ENCODE measurements at places on chromosomes 16 and 17.

GRCh38 chr17:14329900-14330491, 29.1 kb downstream of the HS3ST3B1 start:
- no peak for DNase-seq

DNA sequence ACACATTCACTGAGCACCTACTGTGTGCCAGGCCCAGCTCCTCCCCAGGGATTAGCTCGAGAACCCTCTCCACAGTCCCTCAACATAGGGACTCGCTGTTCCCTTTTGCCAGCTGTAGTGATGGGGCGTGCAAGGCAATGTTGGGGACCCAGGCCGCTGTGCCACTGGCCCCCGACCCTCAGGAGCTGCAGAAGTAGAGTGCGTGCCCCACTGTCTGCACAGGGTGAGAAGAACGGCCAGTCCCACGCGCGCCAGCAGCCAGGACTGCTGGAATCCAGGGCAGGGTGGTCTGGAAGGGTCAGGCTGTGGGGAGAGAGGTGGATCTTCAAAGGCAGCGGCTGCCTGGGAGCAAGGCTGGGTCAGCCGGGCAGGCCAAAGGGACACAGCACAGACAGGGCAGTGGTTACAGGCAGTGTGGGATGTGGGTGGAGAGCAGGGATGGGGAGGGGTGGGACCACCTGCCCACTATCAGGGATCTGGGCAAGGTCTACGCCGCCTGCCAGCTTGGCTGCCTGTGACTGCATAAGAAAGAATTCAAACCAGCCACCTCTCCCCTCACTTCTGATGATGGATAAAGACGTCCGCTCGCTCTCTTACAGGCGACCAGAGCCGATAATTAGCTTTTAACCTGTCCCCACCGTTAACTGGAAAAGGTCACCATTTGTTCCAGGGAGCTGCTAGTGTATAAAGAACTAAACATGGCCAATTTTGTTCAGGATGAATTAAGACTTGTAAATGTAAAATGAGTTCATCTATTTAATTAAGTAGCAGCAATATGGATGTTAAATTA, 86.7 kb upstream of the GSE1 start:
- no peak for DNase-seq

DNA sequence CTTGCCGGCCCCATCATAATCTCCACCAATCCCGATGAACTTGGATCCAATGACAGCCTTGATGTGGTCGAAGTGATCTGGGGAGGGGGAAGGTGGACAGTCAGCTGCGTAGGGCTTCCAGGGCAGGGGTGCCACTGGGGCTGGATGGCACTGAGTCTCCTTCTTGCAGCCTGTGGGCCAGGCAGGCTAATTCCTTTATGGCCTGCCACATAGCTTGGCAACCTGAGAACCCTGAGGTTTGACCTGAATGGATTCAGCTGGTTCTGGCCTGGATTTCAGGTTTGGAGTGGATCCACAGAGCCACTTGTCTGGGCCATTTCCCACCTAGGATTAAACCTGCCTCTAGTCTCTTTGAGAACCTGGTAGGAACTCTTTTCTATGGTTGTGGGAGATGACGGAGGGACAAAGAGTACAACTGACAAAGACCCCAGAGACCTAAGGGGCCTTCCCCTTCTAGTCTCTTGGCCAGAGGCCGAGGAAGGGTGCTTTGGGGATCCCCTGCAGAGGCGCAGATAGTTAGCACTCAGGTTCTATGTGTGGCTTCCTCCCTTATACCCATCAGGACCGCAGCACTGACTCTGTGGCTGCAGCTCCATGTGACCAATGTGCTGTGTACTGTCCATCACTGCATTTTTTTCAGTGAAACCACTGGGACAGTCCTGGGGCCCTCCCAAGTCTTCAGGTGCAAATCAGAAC, 9.2 kb upstream of the DPEP3 start:
- DNase-seq, result no peak

DNA sequence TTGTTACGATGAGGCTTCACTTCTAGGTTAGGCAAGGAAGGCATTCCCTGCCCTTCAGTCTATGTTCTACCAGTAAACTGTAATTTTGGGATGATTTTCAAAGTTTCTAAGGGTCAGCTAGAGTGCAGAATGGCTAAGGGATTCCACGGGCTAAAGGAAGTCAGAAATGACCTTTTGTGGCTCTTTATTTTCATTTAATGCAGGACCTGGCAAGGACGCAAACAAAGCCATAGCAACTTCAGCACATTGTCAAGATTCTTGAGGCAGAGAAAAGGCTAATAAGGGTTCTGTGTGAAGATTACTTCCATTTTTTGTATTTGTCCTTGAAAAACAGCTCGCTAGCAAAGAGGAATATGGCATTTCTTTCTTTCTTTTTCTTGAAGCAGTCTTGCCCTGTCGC, 76.6 kb downstream of the STX8 start:
- DNase-seq, result no peak
